Stimulated activated CD4-positive, alpha-beta T cell treated with anti-CD3 and anti-CD28 coated beads, TNF-alpha, amount 100 ng/mL, for 1 hour (primary cell): ENCODE measurements at places on chromosomes 2 and 18.

DNA sequence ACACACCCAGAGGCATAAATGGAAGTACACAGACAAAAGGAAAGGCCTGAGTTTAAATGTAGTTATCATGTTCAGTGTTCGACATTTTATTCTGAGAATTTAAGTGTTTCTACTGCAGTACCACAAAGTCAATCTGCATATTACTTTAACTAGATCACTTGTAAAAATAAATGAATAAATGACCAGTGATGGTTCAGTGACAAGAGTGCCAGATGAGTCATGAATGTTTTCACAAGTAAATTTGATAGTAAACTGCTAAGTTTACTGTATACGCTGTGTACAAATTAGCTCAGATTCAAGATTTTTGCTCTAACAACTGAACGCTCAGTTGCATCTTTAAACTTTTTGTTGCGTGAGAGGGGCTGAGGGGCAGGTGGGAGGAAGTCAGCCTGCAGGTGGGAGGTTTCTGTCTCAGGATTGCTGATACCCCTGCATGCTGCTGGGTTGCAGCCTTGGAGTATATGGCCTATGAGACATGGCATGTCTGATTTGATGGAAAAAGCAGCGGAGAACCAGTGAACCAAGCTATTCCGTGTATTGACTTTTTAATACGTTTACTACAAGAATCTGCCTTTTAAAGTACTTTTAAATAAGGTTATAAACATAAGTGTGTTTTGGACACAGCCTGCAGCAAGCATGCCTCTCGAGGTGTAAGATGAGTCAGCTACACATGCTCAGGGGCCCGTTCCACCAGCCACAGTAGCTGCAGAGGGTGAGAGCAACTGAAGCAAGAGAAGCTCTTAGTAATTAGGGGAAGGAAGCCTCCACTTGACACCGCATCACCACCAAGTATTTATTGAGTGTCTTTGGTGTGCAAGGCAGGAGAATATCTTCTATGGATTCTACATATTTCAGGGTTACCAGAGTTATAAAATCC lies 245.1 kb downstream of the NEDD4L start:
- no peak for DNase-seq

DNA sequence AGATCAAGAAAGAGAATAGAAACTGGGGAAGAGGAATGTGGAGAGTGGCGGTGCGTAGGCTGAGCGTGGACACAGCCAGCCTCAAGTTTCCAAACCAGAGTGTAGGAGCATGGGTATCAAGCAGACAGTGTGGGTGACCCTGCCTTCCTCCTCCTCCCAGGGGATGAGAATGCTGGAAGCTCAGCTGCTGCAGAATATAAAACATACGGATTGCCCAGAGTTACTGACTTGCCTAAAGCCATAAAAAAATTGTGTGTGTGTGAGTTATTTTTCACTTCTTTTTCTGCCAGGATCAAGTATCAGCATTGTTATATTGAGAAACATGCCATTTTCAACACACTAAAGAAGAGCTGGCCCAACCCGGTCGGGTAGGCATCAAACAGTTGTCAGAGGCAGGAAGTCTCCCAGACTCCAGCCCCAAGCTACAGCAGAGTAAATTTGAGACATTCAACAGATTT lies 333.3 kb upstream of the ACVR2A start:
- DNase-seq = no peak

GRCh38 chr2:210429403-210430137 lies 47.0 kb downstream of the LANCL1 start:
- DNase-seq = no peak

- no peak for DNase-seq
Observed at GRCh38 chr2:85189606-85190270, 56.5 kb downstream of the TCF7L1 start.

- DNase-seq = no peak
Observed at GRCh38 chr2:149507974-149508373, 79.6 kb downstream of the MMADHC start.

DNA sequence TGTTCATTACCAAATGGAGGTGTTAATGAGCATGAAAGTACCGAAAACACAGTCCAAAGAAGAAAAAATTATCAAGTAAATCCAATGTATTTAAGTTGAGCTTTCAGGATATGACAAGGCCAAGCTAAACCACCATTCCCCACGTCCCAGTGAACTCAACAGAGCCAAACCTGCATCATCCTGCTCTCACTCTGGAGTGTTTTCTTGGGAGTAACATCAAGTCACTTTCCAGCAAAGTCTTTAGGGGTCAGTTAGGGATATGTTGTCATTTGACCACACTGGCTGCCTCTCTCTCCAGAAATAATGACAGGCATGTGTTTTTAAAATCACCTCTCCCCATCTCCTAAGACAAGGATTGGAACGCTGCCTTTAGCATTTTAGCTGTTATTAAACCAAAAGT lies 140.5 kb downstream of the SRBD1 start:
- no peak for DNase-seq

DNA sequence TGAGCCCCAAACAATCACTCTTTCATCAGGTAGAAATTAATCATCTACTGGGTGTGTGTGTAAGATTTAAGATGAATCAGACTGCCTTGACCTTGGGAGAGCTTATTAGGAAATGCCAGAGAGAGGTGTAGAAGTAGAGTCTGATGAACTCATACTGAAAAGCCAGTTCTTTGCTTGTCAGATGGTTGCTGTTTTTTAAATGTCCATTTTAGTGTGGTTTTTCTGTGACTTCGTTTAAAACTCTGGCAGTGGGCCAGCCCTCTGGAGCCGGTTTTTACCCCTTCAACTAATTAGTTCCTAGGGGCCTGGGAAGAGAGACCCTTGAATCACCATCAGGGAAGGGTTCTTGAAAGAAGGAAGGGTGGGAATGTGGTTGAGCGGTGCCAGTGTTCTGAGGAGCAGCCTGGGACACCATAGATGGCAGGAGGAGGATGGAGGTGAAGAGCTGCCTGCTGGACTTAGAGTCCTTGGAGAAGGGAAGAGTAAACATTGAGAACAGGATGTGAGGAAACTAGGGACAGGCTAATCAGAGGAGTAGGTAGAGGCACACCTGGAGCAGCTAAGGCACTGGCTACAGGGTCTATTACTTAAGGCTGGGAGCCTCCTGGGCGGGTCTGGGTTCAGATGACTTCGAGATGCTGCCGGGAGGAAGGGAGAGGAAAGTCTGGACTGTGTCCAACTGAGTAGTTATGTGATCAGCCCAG lies 66.1 kb downstream of the LRRFIP1 start:
- no peak for DNase-seq

DNA sequence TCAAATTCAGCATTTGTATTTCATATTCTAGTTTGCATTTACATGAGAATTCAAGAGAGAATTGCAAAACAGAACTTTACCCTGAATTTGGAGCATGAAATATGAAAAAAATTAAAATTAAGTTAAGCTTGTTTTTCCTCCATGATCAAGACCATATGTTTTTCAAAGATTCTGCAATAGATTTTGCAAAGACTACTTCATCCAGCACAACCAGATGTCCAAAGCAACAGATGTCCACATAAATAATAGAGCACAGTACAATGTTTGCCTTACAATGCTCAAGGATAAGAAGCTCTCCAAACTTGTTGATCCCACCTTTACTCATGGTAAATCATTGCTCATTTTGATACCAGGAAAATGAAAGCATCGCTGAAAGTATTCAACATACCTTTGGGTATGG lies 25.6 kb downstream of the FAP start:
- no peak for DNase-seq

GRCh38 chr2:212595036-212595654 lies 56.5 kb upstream of the ERBB4 start:
- no peak for DNase-seq

DNA sequence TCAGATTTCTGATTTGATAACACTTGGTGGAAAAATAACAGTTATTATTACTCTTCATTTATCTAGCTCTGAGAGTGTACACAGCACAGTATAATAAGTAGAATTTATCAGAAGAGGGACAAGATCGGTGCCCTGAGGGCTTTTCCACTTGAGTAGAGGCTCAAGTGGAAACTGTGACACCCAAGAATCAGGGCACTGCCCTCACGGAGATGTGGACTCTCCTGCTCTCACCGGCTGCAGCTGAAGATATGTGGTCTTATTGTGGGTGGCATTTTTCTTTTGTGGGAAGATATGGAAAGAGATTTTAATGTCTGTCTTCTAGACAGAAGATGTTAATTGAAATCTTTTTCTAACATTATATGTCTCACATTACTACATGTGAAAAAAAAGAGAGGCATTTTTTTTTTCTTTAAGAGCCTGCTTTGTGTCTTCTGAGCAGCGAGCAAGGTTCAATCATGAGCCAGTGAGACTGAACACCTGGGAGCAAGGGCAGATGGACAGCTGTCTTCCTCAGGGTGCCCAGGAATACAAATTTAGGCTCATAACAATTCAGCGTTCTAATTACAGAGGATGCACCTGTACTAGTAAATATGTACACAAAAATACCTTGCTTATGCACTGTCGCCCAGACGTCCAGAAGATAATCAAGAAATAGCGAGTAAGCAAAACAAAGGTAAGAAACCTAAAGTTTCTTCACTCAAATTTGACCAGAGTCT lies 1098.2 kb upstream of the FANCL start:
- DNase-seq = no peak

GRCh38 chr2:233289648-233290047 lies 18.0 kb upstream of the SAG start:
- no peak for DNase-seq

- no peak for DNase-seq
Observed at GRCh38 chr2:110805894-110806452, 73.6 kb downstream of the ACOXL start.

DNA sequence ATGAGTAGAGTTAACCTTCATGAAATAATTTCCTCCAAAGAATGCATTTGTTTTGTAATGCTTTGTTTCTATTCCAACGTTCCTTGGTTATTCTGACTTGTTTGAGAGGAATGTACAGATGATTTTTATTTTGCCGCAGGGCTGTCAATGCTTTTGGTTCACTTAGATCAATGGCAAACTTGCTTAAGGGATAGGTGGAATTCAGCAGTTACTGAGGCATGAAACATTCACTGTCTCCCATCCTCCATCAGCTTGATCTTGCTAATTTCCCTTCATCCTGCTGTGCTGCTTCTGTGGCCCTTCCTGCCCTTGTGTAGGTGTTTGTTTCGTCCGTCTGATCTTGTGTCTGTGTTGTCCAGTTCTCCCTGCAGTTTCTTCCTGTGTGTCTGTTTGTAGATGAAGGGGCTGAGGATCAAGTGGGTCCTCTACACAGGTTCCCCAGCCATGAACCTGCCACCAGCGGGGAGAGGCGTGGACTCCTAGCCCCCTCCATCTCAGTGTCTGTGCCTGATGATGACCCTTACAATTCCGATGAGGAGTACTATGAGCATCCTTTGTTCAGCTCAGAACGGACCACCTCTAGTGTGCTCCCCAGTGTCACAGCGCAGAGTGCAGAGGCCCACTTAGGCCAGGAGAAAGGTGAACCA lies 84.2 kb upstream of the UNC80 start:
- no peak for DNase-seq

- no peak for DNase-seq
Observed at GRCh38 chr2:103960951-103961350, 893.0 kb upstream of the POU3F3 start.

DNA sequence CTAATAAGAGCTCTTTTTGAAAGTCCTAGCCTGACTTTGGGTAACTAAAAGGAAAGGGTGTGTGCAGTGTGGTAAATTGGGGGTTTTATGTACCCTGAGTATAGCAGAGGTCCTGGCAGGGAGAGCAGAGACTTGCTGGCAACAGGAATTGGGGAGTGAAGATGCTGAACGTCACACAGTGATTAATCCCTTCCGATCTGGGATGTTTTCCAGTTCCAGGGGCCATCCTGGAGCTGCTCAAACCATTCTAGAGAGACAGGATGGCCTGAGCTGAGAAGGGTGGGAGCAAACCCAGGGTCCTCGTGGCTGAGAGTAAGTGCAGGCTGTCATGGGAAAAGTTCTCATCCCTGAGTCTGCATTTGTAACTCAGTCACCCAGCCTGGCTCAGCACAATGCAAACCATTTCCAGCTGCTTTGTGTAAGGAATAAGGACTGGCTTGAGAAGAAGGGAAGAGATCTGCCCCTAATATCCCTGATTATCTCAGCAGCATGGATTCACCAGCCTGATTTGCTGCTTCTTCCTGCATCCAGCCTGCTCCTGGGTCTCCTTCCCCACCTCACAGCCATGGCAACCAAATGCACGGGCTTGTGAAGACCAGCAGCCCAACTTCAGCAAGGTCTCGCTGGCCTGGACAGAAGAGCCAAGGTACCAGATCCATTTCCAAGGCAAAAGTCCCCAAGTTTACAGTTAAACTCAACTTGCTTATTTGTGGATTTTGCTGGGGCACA lies 47.1 kb upstream of the CELF4 start:
- no peak for DNase-seq

DNA sequence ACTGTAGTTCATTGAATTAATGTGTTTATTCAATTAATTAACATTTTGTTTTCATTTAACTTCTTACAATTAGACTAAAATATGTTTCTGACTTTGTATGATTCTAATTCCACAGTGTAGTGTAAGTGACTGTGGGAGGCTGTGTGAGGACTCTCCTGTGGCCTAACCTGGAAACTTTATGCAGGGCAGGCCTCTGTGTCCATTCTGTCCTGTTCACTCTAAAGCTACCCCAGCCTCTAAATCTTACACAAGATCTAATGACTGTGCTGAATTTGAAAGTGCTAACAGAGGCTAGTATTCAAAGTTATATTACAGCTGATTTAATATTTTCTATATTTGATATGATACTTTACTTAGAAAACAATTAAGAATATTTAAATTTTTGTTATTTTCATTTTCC lies 270.5 kb upstream of the CDH19 start:
- DNase-seq = no peak

- DNase-seq = no peak
Observed at GRCh38 chr2:86685351-86685750, 34.7 kb upstream of the RMND5A start.

GRCh38 chr2:29841386-29842004 lies 79.9 kb downstream of the ALK start:
- no peak for DNase-seq

- no peak for DNase-seq
Observed at GRCh38 chr2:146986161-146986560, 858.7 kb upstream of the ACVR2A start.

- no peak for DNase-seq
Observed at GRCh38 chr2:207255565-207256470, 90.1 kb upstream of the KLF7 start.

DNA sequence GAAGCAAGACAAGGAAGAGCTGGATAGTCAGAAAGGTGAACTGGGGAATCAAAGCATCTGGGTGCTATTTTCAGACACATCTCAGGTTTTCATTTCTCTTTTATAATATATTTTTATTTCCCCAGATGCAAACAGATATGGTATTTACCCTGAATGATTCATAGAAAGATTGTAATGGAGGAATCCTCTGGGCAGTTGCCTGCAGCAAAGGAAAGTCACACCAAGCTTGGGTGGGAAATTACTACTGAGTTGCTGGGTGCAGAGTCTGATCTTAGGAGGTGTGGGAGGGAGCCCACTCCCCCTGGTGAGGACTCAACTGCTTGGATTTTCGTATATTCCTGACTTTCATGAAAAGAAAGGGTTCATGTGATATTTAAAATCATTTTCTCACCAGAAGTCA lies 2.1 kb downstream of the EFR3B start:
- DNase-seq = no peak
